Stimulated activated naive CD4-positive, alpha-beta T cell (primary cell): ENCODE measurements at places on chromosomes 11 and 22.

GRCh38 chr22:32354360-32355351, 3.0 kb upstream of the RFPL3 start:
- no peak for DNase-seq

DNA sequence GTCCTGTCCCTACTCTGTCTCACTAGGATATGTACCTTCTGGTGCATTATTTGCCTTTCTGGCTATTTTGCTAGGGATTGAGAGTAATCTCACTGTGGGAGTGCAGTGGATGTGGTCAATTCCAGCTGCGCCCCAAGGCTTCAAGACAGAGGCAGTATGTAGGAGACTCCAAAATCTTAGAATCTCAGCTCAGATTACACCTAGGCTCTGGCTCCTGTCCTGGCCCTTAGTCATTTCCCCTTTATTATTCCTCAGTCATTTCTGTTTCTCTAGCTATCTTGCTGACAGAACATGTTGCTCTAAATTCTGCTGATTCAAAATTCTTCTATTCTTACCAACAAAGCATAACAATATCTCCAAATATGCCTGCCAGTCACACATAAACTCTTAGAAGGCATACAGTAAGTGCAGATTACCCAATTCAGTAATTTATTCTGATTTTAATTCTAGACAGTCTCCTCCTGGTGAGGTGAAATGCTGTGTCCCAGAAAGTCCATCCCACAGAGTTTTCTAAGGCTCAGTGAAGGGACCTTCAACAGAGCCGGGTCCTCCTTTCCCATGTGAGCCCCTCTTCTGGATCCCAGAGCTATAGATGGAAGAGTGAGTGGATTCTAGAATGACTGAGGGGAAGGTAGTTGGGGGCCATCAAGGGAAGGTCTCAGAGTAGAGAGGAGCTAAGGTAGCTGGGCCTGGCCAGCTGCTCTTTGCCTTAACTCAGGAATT, 24.3 kb upstream of the GLYATL1 start:
- DNase-seq, result no peak

DNA sequence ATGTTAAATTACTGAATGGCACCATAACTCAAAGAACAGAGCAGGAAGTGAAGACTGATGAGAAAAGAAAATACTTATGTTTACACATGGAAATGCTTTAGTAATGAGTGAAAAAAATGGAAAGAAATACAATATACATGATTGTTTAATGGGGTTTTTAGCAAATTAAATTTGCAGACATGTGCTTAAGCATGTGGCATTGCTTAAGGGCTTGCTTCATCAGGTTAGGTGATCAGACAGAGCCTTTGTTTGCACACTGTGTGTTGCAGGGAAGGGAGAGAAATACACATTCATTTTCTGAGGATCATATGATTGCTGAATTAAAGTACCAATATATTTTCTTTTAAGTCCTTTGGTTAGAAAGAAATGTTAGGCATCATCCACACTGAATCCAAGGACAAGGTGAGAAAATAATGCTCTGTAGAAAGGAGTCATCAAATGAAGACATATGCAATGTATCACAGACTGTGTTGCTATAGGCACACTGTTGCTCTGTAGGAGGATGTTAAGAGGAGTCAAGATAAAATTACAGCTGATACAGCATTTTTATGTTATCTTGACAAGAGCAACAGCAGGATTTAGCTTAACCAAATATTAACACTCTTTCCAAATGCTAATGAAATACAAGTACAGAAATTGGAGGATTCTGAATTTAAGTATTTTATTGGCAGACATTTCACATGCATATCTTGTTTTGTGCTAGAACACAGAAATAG, 23.4 kb upstream of the ARHGAP20 start:
- DNase-seq, result no peak

DNA sequence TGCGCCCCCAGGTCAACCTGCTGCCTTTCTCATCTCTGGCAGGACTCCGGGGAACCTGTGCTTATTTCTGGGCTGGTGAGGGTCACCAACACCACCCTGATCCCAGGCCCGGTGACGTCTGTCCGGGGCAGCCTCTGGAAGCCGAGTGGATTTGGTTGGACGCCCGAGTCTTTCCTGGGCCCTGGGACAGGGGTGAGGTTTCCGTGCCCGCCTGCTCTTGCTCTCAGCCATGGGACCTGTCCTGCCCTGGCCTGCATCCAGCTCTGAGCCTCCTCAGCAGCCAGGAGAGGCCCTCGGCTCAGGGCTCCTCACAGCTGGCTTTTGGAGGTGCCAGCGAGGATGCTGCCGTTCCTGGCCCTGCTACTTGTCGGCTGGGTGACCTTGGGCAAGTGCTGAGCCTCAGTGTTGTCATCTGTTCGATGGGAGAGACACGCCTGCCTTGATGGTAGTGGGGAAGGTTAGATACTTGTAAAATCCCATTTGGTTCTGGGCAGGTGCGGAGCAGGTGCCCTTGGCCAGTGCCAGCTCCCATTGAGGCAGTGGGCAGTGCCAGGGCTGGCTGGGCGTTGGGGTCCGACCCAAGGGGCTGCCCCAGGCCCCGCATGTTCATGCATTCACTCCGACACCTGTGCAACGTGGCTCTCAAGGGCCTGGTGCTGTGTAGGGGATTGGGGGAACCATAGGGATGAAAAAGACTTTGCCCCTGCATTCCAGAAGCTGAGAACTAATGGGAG, 58.9 kb upstream of the THY1 start:
- DNase-seq, result no peak

GRCh38 chr11:82775736-82776346, 42.2 kb upstream of the FAM181B start:
- DNase-seq, result peak; percentile 6

DNA sequence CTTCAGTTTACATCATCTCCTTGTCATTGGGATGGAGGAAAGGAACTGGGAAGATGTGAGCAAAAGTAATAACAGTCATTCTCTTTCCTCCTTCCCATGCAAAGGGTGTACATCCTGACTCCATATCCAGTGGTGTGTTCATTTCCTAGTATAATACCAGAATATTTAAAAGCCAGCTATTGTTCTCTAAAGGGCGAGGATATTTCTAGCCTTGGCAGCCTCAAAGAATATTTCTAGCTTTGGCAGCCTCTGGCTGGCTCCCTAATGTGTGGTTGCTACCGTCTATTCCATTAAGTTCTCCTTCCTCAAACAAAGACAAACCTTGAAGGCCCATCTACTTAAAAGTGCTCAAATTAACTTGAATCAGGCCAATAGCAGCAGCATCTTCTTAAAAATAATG, 114.0 kb downstream of the FAM76B start:
- no peak for DNase-seq

GRCh38 chr11:100970283-100971164, 159.1 kb downstream of the PGR start:
- no peak for DNase-seq
